ENCODE measurements at places on chromosomes 4 and X.

- no peak for DNase-seq
These were observed 24.3 kb upstream of the HGFAC start for GRCh38 chr4:3417448-3417847.

DNA sequence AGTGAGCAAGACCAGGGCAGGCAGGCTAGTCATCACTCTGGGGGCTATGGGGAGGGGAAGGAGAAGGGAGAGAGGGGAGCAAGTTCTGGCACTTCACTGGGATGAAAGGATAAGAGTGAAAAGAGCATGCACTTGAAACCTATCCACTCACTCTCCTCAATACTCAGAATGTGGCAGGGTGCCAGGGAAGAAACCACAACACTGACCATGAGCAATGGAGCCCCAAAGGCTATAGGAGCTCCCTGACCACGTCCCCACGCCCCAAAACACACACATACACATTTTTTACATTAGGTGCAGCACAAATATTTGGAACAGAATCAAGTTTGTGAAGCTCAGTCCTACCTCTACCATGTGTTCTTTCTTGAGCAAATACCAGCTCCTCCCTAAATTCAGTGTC is 132.2 kb downstream of the IDS start:
- no peak for DNase-seq

- no peak for DNase-seq
These were observed 27.9 kb upstream of the NFXL1 start for GRCh38 chr4:47942081-47942819.

GRCh38 chr4:38082021-38082420 is 121.8 kb downstream of the PTTG2 start:
- DNase-seq: no peak

- no peak for DNase-seq
These were observed 73.6 kb downstream of the MED28 start for GRCh38 chr4:17688011-17688441.

DNA sequence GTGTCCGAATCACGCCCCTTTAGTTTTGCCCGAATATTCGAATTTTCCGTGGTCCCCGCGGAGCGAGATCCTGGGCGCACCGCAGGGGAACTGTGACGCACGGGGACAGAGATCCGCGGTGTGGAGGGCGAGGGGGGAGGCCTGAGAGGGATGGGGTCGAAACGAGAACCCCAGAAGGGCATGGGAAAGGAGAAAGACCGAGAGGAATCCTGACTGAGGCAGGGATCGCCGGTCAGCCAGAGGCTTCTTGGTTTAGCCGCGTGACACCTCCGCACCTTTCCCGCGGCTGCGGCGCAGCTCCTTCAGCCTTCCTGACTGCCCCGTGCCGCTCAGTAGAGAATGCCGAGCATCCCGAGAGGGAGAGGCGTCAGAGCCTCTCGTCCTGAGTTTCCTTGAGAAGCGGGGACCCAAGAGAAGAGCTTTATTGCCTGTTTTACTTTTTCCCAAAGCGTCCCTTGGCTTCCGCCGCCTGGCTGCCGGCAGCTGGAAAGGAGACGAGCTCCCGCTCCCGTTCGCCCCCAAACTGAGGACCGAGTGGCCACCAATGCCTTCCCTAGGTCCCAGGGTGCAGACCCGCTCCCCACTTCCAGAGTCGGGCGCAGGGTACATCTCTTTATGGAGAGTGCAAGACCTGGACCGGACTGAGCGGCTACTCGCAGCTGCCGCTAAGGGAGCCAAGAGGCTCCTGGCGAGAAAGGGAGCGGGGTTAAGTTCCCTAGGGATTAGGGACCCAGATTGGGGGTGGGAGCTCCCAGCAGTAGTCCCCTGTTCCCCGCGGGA is 911 bp upstream of the GPR50 start:
- no peak for DNase-seq

DNA sequence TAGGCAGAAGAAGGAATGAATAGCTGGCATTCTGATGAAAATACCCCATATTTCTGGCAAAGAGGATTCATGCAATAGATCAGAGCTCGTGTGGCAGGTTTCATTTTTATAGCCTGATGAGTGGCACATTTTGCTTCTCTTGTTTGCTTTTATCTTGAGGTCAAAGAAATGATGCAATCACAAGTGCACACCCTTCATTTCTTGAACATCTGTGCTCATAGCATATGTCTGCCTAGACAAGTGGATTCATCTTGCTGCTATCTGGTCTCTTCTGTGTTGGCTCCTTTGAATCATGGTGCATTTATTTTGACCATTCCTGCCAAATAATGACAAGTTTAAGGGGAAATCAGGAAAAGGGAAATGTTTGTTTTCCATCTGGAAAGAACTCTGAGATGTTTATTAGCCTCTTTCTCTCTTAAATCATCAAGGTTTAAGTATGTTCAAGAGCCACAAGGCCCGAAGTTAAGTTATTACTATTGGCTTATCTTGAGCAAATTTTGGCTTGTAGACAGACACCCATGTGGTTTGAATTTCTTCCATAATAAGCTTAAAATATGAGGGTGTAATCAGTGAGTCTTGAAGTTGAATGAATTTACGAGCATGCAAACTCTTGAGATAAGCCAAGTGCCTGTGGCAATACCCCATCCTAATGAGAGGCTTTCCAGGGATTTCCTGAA is 59.3 kb upstream of the HS3ST1 start:
- DNase-seq: no peak

DNA sequence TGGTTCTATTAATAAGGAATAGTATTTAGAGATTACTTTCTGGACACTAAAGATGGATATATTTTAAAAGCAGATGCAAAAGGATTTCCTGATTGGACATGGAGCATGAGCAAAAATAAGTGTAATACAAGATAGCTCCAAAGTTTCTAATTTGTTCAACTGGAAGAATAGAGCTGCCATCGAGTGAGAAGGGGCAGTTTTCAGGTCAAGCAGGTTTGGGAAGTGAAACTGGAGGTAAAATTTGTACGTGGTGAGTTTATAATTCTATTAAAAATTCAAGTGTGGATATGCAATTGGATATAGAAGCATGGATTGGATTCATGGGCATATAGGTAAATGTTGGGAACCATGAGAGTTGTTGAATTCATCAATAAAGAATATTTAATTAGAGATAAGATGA is 31.8 kb downstream of the PRDM8 start:
- DNase-seq: no peak

- DNase-seq: no peak
These were observed 125.5 kb downstream of the C4orf51 start for GRCh38 chr4:145805490-145805889.

- no peak for DNase-seq
These were observed 29.5 kb downstream of the DMP1 start for GRCh38 chr4:87679449-87680169.

DNA sequence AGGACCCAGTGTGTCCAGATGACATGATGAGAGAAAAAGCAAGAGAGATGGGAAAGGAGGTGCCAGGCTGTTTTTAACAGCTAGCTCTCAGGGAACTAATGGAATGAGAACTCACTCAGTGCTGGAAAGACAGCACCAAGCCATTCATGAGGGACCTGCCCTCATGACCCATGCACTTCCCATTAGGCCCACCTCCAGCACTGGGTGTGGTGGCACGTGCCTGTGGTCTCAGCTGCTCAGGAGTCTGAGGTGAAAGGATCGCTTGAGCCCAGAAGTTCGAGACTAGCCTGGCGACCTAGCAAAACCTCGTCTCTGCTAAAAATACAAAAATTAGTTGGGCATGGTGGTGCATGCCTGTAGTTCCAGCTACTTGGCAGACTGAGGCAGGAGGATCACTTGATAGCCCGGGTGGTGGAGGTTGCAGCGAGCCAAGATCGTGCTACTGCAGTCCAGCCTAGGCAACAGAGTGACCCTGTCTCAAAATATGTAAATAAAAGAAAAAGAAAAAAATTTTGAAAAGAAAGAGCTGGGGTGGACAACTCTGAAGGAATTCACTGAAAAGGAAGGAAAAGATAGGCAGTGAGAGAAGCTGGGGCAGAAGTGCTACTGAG is 50.9 kb downstream of the FAM193A start:
- DNase-seq: no peak

DNA sequence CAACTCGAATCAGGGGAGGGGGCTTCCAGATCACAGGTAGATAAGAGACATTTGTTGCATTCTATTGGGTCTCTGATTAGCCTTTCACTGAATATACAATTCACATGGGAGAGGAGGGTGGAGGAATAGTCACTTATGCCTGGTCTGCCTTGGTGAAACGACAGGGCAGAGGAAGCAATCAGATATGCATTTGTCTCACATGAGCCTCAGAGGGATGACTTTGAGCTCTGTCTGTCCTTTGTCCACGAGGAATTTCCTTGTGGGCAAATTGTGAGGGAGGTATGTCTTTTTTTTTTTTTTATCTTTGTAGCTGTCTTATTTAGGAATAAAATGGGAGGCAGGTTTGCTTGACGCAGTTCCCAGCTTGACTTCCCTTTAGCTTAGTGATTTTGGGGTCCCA is 28.5 kb upstream of the TMSB4X start:
- DNase-seq: no peak

DNA sequence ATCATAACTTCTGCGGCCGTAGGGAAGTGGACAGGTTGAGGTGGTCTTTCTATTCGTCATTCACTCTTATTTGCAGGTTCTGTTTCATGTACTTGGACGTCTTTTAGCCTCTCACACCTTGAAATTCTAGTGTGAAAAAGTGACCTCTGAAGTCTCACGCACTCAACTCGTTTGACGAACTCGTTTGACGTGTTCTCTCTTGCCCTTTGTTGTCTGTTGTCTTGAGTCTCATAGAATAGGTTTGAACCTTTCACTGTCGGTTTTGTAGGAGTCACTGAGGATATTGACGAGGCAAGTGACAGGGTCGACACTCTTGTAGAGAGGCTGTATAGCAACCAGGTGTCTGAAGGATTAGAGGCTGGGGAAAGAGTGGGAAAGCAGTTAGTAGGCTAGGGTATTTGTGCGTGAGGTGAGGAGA is 1.1 kb upstream of the PGRMC2 start:
- DNase-seq: no peak

DNA sequence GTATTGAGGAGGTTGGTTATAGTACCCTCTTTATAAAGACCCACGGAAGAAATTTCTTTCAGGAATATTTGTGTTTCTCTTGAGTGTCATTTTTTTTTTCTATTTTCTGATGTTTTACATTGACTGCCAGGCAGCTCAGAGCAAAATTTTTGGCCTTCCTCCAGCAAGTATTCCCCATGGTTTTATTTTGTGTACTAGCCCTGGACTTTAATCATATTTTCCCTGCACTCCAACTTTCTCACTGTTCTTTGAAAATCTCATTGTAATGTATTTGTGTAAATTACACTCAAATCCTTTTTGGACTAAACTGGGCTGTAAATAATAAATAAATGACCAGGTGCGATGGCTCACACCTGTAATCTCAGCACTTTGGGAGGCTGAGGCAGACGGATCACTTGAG is 45.6 kb upstream of the USP46 start:
- no peak for DNase-seq

DNA sequence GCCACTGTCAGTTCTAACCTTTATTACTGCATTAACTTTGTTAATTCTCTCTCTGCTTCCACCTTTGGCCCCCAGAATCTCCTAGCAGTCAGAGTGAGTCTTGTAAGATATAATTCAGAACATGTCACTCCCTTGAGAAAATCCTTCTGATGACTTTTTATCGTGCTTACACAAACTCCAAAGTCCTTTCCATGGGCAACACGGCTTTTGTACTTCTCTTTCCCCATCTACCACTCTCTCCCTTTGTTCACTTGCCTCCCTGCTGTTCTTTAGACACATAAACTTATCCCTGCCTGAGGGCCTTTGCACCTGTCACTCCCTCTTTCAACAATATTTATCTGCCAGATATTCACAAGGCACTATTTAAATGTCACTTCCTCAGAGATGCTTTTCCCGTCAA is 64.8 kb downstream of the MAOB start:
- DNase-seq: no peak

DNA sequence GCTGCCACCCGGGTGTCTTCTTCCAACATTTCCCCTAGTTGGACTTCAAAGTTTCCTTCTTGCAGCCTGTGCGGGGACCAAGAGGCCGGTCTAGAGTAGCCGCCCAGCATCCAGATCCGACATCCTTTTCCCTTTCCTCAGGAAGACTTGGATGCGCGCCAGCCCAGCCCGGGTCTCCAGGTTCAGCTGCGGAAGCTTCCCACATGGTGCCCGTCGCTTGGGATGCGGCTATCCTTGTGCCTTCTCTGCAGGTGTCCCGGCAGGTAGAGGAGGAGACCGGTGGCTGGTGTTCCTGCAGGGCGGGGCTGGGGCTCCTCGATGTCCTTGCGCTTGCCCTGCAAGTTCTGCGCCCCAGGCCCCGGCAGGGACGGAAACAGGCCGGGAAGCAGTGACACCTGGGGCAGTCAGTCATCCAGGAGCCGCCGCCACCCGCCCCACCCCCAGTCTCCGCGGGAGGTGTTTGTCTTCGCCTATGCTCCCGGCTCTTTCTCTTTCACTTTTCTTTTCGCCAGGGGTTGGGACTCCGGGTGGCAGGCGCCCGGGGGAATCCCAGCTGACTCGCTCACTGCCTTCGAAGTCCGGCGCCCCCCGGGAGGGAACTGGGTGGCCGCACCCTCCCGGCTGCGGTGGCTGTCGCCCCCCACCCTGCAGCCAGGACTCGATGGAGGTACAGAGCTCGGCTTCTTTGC is at the start of gene IL15:
TSS of gene IL15 (plus strand) at position 502 of the 689 bp plus-strand sequence. CDS start 82,882 bp downstream, outside the sequence.
- DNase-seq: peak; percentile 46

DNA sequence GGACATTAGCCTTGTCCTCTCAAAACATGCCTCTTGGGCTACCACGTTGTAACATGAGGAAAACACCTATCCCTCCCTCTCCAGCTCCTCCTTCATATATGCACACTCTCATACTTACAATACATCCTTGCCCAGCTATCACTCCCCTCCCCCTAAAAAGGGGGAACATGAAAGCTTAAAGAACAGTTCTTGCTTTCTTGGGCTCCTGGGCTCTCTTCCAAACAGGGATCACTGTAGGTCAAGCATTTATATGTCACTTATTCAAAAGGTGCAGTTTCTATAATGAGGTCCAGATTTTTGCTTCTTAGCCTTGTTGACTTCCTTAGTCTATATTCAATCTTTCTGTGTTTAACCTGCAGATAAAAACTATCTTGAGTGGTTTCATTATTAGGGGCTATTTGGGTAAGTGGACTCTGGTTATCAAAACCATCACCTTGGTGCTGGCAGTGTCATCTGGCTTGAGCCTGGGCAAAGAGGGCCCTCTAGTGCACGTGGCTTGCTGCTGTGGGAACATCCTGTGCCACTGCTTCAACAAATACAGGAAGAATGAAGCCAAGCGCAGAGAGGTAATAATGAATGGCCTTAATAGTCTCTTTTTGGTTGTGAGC is 119.4 kb downstream of the AKAP4 start:
- no peak for DNase-seq

- DNase-seq: no peak
These were observed 91.3 kb downstream of the NHSL2 start for GRCh38 chrX:72001906-72002305.

- DNase-seq: no peak
These were observed 63.1 kb downstream of the ANOS1 start for GRCh38 chrX:8668813-8669212.

DNA sequence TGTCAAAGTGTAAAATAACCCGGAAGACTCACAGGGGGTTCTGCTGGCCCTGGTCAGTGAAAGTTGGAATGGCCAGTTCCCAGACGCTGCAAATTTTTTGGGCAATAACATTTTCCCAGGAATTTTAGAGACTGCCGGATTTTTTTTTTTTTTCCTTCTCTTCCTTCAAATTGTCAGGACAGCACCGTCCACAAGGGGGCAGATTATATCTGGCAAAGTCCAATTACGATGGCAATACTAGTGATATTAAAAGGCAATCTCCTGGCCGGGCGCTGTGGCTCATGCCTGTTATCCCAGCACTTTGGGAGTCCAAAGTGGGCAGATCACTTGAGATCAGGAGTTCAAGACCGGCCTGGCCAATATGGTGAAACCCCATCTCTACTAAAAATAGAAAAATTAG is 20.5 kb downstream of the SLC25A5 start:
- DNase-seq: no peak

GRCh38 chrX:131795442-131796229 is 227.5 kb upstream of the STK26 start:
- DNase-seq: no peak

GRCh38 chr4:141870152-141870551 is 233.8 kb downstream of the IL15 start:
- no peak for DNase-seq
